ENCODE measurements at places on chromosomes 13 and 19. TPM values are rescaled to one million over a fixed set of nuclear protein-coding genes. Genes with fewer than 3 reads are reported as not detected.

DNA sequence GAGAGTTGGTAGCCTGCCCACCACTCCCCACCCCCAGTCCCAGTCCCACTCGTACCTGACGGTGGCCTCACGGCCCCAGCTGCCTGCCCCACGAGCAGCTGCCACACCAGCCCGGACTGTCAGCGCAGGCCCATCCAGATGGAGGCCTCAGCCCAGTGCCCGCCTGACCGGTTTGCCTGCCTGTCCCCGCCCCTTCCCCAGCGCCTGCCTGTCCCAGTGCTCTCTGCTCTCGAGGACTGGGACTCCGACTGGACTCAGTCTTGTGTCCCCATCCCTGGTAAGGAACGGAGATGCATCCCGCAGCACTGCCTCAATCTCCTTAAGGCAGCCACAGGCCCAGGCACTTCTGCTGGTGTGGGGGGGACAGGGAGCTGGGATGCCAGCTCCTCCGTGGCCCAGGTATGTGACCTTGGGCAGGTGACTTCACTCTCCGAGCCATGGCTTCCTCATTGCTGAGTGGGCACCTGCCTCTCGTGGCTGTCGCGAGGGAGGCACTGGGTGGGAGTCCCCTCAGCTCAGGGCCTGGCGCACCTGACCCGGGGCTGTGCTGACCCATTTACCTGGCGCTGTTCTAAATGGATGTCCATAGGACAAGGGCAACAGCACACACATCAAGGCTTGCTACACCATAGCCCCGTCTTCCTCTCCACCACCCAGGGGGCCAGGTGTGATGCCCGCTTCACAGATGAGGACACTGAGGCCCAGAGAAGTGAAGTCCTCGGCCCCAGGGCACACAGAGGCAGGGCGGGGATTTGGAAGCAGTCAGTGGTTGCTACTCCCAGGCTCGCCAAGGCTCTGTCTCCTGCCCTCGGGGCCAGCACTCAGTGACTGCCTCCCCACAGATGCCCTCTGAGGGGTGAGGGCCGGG, at the start of gene NKPD1:
TSS of gene NKPD1 (minus strand) at position 113 of the 868 bp plus-strand sequence. CDS start 832 bp downstream, outside the sequence.
- DNase-seq: no peak

DNA sequence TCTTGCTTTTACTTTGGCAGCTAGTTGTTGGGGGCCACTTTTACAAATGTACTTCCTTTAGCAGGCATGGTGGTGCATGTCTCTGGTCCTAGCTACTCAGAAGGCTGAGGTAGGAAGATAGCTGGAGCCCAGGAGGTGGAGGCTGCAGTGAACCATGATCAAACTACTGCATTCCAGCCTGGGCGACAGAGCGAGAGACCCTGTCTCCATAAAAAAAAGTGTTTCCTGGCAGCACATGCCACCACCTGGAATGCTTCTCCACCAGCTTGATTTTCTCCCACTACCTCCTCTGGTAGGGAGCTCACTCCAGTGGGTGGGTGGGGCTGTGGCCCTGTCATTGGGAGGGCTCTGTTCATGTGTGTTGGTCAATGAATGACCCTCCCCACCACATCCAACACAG, 12.5 kb downstream of the FZR1 start:
- DNase-seq: no peak

DNA sequence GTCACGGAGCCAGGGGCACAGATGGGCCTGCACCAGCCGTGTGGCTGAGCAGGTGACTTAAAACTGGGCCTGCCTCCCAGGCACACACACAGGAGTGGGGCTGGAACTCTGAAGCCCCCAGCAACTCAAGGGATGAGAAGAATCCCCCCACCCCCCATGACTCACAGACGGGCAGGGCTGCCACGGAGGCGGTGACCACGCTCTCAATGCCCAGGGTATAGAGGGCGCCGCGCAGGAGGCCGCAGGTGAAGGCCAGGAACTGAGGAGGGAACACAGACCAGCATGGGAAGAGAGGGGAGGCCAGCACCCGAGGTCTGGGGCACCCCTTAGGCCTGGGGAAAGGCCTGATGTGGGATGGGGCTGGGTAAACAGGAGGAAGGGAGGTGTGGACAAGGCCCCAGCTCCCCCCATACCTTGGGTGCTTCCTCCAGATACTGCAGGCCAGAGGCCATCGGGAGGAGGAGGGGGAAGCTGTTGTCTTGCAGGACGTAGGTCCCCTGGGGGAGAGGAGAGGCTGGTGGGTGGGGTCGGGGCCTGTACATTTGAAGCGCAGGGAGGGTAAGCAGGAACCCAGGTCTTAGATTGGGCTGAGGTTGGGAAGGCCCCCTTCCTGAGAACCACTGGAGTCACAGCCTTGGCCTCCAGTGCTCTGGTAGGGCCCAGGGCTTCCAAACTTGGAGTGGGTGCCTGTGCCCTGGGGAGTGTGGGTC, 3.1 kb upstream of the NKPD1 start:
- no peak for DNase-seq

Gene CEACAM3
- total RNA-seq: not detected

Gene KLK14
- total RNA-seq: not detected

DNA sequence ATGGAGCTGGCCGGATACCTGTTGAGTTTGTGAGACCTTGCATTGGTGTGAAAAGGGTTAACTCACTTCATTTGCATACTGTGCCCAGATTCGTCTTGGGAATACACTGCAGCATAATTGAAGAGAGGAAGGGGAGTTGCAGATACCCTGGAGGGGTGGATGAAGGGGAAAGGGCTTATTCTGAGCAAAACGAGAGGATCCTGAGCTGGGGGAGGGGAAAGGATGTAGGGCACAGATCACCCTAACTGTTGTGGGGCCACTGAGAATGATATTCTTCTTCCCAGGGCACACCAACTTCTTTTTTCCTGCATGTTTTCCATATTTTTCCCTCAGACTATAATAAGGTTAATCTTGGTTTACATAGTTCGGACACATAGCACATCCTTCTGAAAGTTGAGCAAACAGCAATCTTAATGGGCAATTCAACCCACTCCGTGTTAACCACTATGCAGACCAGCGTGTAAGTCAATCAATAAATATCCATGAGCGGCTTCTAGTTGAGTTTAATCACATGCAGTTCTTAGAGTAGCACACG, 11.7 kb upstream of the PTPRS start:
- peak; percentile 45 for DNase-seq

DNA sequence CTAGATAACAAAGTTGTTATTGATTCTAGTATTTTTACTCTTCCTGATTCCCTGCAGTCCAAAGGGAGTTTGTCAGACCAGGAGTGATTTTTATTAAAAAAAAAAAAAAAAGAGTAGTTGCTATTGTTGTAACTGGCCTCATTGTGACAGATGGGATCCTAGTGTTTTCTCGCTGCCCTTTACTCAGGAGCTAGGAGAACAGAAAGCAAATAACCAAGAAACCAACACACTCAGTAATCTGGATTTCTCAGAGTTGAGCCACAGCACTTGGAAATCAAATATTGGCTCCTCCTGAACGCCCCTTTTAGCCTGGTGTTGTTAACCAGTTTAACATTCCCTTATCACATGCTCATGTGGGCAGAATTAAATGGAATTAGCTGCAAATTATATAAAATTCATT, 8.3 kb upstream of the PDX1 start:
- DNase-seq: no peak

Gene MEIOSIN
- 0.06 TPM for total RNA-seq

Gene SYNE4
- total RNA-seq: 10.9 TPM

Gene ZNF439
- total RNA-seq: 5.2 TPM

DNA sequence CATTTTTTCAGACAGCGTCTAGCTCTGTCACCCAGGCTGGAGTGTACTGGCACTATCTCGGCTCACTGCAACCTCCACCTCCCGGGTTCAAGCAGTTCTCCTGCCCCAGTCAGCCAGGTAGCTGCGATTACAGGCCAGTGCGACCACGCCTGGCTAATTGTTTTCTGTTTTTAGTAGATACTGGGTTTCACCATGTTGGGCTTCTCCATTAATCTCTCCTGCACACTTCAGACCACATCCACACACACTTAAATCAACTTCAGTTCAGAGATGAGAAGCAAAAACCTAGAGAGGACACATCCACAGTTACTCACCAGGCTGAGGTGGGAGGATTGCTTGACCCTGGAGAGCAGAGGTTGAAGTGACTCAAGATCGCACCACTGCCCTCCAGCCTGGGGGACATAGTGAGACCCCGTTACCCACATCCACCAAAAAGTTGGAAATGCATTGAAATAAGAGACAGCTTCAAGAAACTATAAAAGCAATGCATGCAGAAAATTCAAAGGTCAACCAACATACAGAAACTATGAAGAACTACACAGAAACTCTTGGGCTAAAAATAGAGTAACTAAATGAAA, 42.3 kb downstream of the ZNF611 start:
- no peak for DNase-seq

- DNase-seq: peak; percentile 39
Measured at GRCh38 chr13:25882466-25883357, 169.1 kb downstream of the SHISA2 start.

DNA sequence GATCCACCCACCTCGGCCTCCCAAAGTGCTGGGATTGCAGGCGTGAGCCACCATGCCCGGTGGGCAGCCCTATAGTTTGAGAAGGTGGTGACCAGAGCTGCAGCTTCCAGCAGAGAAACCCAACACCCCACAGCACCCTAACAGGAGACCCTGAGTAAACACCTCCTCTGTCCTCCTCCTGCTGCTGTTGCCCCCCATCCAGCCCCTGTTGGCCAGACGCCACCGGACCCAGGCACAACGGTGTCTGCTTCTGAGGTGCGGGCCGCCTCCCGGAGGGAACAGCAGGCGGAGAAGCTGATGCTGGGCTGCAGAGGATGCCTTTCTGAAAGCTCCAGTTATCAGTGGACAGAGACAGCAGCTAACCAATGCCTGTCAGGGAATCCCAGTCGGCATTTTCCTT, 175.5 kb downstream of the COL4A1 start:
- no peak for DNase-seq

- no peak for DNase-seq
Measured at GRCh38 chr19:13951799-13952153, 533 bp upstream of the DCAF15 start.

DNA sequence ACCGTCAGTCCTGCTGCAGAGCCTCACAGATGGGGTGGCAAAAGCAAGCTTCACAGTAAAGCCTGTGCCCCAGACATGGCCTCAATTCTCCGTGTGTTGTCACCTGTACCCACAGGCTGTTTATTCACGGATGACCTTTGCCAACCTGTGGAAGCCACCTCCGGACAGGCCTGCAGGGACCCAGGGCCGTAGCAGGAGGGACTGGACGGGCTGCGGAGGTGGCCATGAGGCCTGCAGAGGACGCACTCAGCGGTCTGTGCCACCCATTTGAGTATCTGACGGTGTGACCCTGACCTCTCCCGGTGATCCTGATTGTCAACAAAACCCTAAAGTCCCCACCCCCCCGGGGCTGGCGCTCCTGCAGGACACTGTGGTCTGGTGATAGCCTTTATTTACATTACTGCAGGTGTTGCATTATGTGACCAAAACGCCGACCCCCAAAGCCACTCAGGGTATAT, 7.8 kb upstream of the KLF16 start:
- no peak for DNase-seq

DNA sequence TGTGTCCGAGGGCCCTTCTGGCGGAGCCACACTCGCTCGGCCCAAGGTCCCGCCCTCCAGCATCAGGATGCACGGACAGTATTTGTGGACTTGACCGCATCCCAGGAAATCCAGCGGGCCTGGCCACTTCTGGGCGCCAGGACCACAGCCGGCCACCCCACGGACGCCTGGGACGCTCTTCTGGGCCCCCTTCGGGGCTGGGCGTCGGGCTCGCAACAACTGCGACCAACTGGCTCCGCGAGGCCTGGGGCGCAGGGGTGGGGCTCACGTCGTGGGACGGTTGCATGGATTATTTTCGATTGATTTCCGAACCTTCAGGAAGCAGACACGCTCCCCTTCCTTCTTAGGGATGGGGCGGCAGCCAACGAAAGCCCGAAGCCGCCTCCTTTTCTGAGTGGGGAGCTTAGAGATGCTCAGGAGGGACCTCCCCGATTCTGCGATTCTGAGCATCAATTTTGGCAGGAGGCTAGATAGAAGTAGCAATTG, 521 bp upstream of the NUP58 start:
- DNase-seq: peak; percentile 5

Gene FAM83E
- 2.6 TPM for total RNA-seq

DNA sequence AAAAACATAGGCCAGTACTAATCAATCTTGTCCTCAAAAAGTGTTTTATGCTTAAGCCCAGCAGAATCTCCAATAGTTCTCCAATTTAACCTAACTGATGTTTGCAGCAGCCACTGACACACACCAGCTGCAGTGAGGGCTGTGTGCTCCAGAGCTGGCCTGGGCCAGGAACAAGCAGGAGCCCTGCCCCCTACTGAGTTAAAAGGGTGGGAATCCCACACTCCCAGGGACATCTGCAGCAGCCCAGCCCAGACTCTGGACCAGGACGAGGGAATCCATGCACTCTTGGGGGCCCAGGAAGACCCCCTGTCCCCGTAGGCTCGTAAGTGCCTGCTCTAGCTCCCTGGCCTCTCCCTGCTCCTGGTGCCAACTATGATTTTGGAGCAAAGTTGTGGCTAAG, 91.5 kb upstream of the ATXN8OS start:
- no peak for DNase-seq

GRCh38 chr13:24894972-24895300, 131.0 kb downstream of the RNF17 start:
- no peak for DNase-seq

Gene CLEC17A
- 0.31 TPM for total RNA-seq

GRCh38 chr19:45713141-45713540, 17.6 kb downstream of the FBXO46 start:
- DNase-seq: no peak

- DNase-seq: no peak
Measured at GRCh38 chr13:105201351-105201750, 1334.1 kb downstream of the EFNB2 start.

DNA sequence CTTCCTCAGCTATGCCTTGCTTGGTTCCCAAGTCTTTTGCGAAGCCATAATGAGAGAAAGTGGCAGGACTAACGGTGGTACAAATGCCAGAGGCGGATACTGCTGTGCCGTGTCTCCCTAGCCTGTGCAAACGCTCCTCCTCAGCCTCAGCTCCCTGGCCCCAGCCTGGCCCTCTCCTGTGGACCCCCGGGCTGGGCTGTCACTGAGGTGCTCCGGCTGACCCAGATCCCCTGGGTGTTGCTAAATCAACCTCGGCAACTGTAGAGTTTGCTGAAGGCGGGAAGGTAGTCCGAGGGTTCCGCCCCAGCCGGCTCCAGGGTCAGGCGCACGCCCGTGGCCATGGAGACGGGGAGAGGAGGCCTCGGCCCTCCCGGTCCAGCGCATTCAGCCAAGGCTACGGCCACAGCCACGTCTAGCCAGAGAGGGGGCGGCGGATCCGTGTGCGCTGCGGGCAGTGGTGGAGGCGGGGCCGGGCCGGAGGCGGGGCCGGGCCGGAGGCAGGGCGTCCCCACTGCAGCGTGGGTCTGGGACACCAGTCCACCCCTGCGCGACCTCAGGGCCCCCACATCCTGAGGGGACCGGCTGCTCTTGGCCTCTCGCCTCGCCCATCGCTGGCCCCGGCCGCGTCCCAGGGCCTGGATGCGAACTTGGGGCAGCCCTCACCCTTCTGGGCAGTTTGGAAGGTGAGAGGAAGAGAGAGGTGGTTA, 16.4 kb upstream of the ZNF492 start:
- no peak for DNase-seq

Gene CABP5
- total RNA-seq: not detected

- DNase-seq: no peak
Measured at GRCh38 chr13:49951754-49952535, 15.8 kb upstream of the SPRYD7 start.

GRCh38 chr13:42999491-42999890, 7.5 kb upstream of the EPSTI1 start:
- no peak for DNase-seq

GRCh38 chr19:40668991-40669614, 21.3 kb downstream of the NUMBL start:
- DNase-seq: no peak

Gene TMEM86B
- 3.3 TPM for total RNA-seq

Gene SOX1
- total RNA-seq: 4.7 TPM

- peak; percentile 72 for DNase-seq
Measured at GRCh38 chr19:38389101-38389925, 816 bp downstream of the SPRED3 start.
